ENCODE measurements at places on chromosomes 16 and 17.

- DNase-seq = no peak
Observed at GRCh38 chr17:69575346-69575761, 160.9 kb downstream of the MAP2K6 start.

- no peak for DNase-seq
Observed at GRCh38 chr16:804193-805048, 3.9 kb upstream of the GNG13 start.

DNA sequence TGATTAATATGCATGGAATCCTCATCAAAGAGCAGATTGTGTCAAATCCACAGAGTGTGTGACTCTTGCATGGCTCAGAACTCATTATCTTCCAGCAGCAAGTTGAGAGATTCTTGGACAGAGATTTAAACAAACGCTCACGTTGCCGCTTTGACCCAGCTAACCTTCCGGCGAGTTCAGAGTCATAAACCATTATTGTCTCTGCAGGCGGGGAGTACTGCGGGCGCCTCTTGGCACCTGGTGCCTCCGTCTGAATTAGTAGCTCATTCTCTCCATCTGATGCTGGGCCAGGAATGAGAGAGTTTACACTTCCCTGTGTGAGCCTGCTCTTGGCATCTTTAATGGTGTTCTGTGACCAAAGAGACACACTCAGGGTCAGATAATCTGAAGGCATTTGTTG lies 138.6 kb upstream of the WSCD1 start:
- no peak for DNase-seq

DNA sequence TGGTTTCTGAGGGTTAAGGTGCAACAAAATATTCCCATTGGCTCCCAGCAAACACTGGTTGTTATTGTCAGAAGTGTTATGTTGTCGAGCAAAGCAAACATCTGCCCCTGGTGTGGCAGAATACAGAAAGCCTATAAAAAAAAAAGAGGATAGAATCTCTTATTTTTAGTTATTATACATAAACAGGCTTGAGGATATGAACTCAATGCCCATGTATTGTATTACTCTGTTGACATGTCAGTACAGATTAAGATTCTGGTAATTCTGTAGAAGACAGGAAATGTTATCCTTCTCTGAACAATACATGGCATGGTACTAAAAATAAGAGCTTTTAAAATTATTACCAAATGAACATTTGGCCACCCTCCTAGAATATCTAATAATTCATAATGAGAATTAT lies 73.7 kb downstream of the CA4 start:
- DNase-seq = no peak

DNA sequence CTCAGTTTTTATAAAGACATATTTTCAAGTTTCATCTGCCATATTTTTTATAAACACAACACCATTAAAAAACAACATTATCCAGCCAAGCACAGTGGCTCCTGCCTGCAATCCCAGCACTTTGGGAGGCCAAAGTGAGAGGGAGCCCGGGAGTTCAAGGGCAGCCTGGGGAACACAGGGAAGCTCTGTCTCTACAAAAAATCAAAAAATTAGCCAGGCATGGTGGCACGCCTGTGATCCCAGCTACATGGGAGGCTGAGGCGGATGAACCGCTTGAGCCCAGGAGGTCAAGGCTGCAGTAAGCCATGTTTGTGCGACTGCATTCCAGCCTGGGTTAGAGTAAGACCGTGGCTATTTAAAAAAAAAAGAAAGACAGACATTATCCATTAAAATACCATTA lies 17.2 kb upstream of the NTAN1 start:
- DNase-seq = no peak

- no peak for DNase-seq
Observed at GRCh38 chr16:27320261-27321012, 6.7 kb downstream of the IL4R start.

- no peak for DNase-seq
Observed at GRCh38 chr17:80419255-80419654, 4.3 kb downstream of the ENDOV start.

DNA sequence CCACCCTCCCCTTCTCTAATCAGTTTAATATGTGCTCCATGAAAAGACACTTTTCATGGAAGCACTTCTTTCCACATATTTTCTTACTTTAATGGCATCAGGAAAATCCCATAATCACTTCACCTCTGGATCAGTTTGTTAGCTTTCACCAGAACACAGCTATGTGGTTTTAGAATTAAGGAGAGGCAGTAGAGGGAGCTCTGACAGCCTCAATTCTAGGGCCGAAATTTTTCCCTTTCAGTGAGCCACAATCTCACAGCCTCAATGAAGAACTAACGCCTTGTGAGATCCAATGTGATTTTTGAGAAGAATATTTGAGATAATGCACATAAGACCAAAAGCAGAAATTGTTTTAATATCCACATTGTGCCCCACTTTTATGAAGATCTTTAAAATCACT lies 1494.0 kb upstream of the CDH8 start:
- no peak for DNase-seq

- DNase-seq = no peak
Observed at GRCh38 chr17:75433218-75433783, 23.1 kb upstream of the TMEM94 start.
